ENCODE measurements at places on chromosomes 6 and 20.

DNA sequence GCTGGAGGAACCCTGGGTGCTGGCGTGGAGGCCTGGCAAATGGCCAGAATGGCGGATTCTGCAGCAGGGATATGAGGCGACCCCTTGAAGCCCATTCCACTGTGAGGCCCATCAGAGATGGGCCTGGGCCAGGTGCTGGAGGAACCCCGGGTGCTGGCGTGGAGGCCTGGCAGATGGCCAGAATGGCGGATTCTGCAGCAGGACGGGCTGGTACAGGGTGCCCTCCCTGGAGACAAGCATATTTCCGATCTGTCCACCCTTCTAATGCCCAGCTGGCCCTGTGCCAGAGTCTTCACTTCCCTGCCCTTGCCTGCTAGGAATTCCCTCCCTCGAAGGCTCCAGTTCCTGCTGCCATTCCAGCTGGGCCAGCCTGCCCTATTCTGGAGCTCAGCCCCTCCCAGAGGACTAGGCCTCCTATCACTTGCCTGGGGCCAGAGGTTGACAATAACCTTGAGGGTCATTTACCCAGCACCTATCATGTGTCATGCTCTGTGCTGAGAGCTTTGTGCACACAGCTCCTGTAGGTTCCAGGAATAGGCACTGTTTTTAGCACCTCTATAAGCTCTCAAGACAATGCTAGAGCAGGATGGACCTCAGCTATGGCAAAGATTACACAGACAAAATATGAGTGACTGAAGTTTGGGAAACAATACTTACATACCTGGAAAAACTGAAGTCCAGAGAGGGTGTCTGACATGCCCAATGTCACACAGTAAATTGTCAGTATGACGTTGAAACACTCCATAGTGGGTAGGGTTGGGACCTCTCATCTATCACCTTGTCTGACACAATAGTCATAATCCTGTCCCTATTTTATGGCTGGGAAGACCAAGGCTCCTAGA lies 21.4 kb downstream of the SUN5 start:
- peak; percentile 48 for DNase-seq

- DNase-seq = peak; percentile 4
These were observed 171.2 kb upstream of the TSHZ2 start for GRCh38 chr20:52800734-52801627.

DNA sequence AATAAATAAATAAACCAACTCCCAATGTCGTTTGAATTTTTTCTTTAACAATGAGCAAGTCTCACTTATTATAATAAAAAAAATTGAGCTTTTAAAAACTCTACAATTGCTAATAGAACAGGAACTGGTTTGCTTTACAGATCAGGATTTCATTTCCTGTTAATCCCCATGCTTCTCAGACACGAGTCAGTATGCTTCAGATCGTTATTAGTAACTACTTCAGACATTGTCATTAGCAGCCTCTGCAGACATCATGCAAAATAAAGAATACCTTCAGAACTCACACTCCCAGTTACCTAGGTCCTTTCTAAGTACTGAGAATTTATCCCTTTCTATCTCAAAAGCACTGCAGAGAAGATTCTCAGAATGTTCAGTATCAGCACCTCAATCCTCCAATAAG lies 10.0 kb upstream of the FAM210B start:
- DNase-seq = no peak

GRCh38 chr6:44034391-44034861 lies 92.8 kb downstream of the MRPL14 start:
- DNase-seq = no peak

GRCh38 chr6:156747715-156748114 lies 29.5 kb upstream of the ARID1B start:
- DNase-seq = no peak

DNA sequence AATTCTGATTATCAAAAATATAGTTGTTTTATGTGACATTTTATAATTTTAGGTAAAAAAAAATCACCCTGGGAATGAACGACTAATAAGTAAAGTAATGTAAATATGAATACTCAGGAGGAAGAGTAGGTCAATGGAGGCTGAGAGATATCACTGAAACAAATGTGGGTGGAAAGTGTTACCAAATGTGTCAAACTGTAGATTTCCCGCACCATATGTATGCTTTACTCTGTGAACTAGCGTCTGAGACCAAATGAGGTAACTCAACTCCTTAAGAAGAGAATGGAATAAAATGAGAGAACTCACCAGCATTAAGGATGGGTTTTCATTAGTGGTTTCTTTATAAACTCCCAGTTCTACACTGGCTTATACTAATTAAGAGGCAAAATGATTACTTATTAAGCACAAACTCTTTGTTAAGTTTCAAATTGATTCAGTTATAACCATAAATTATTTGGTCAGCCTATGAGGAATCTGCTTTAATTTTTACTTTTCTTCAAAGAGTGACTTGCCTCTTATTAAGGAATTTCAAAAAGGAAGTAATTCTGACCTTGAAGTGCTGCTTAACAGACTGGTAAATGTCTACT lies 784.7 kb upstream of the GJE1 start:
- no peak for DNase-seq

GRCh38 chr20:53910351-53911002 lies 159.9 kb downstream of the BCAS1 start:
- no peak for DNase-seq

- no peak for DNase-seq
These were observed 172.2 kb downstream of the PLCB1 start for GRCh38 chr20:8304124-8304816.

DNA sequence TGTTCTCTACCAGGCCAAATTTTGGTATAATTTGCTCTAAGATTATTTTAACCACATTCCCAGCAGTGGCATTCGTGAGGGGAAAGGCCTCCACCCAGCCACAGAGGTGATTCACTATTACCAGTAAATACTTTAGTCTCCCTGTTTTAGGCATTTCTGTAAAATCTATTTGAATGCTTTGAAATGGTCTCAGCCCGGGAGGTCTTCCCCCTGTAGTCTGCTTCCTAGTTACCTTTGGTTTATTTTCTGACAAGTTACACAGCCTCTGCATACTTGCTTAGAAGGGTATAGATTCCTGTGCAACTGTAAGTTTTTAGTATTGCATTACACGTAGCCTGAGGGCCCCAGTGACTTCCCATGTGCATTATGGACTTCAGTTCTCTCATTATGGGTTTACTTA lies 248.7 kb downstream of the C6orf118 start:
- DNase-seq = no peak
